IPS DF 19.7 (cell line): ENCODE measurements at places on chromosomes 7 and 10.

DNA sequence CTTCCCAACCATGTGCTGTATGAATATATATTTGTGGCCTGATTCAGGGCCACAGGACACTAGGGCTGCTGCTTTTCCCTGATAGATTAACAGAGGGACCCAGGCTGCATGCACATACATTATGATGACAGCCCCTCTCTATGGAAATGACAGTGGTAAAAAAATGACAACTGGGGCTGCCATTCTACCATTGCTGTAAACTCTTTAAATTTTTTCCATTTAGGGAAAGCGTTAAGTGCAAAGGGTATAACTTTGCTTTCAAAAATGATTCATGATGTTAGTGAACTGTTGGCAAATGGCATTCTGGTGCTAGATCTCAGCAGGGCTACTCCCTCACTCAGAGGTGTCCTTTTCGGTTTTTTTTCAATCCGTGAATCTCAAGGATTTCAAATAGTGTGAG is 4.2 kb downstream of the CTBP2 start:
- no peak for DNase-seq

GRCh38 chr7:14389181-14389591 is 399.7 kb upstream of the ETV1 start:
- no peak for DNase-seq

DNA sequence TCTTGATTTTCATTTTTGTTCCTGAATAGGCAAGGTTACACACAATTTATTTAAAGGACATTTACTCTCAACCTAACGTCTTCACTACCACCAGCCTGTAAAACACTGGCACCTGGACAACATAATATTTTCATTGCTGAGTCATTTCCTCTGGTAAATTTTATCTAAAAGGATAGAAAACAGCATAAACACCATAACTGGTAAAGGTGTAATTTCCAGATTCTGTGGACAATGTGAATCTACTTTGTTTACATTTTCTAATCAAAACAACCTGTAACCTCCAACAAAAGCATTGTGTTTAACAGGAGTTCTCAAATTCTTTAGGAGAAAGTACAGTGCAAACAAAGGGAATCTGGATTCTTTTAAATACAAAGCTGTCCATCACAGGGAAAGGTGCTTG is 472.0 kb upstream of the AKR1E2 start:
- DNase-seq, result no peak

- no peak for DNase-seq
Measured at GRCh38 chr10:28987555-28988320, 301.1 kb upstream of the LYZL1 start.

GRCh38 chr10:132096223-132096622 is 30.5 kb downstream of the JAKMIP3 start:
- DNase-seq, result no peak
